ENCODE measurements at places on chromosomes 7 and 10.

DNA sequence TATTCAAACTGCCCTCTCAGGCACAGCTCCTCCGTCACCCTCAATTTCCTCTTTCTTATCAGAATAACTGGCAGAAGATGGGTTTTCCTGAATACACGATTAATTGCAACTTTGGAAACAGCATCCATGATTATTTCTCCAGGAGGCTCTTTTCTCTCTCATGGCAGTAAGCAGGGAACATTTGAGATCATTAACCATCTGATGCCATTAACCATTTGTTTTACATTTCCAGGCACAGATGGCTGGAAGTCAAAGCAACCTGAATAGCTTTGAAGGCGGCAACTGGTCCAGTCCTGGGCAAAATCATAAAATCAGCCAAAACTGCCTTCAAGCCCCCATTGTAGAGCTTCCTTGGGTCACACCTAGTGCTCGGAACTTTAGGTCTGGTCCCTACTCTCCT lies 289.5 kb upstream of the AOAH start:
- ATAC-seq: no peak

- ATAC-seq: no peak
Observed at GRCh38 chr10:76082956-76083355, 651.5 kb downstream of the LRMDA start.

DNA sequence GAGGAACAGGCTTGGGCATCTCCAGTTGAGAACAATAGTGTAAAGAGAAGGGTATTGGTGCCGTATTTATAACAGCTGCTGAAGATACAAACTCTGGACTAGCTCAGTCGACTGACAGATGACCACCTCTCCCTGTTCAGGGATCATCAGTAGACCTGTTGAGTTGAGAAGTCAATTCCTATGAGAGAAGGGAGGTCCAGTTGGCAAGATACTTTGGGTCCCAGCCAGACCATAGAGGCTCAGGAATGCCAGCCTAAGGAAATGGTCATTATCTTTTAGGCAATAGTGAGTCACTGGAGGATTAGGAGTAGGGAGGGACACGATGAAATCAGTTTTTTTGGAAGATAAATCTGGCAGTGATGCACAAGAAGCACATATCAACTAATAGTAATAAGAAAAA lies 202.9 kb downstream of the TRIL start:
- peak; percentile 35 for ATAC-seq

DNA sequence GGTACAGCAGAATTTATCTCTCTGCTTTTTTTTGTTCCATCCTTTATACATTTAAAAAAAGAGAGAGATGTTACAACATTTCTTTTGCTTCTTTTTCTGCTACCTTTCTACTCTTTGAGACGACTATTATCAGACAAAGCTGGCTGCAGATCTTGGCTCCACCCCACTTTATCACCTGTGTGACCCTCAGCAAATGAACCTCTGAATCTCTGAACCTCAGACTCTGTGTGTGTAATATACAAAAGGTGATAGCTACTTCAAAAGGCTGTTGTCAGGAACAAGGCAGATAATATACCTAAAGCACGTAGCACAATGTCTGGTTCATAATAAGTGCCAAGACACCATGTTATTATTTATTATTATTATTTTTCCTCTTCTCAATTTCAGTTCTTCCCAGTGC lies 32.6 kb upstream of the UBE2D1 start:
- ATAC-seq: no peak

- ATAC-seq: peak; percentile 15
Observed at GRCh38 chr7:1815051-1815481, 145.0 kb downstream of the ELFN1 start.

DNA sequence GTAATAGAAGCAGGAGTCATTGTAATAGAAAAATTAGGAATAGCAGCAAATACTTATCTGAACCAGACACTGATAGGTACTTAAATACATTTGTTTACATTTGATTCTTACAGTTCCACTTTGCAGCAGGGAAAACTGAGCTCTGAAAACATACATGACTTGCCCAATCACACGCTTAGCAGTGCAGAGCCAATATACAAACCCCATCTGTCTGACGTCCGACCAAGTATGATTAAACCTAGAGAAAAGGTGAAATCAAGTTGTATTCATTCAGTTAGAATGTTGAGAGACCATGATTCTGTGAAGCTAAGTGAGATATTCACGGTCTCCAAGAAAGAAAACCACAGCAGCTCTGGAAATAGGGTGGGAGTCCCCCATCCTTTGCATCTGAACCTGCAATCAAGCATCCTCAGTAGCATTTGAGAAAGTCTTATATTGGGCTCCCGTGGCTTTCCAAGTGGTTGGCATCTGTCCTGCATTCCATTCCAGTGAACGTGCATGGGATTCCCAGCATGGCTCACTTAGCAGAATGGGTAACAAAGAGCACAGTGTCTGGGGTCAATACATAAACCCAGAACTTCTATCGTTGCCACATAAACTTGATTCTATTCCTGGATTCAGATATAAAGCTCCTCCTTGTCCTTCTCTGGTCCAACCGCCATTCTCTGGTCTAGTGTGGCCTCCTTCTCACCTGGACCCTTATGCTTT lies 148.7 kb upstream of the RSU1 start:
- peak; percentile 88 for ATAC-seq

Measured in SK-N-SH treated with all-trans-retinoic acid at 6 μM for 48 hours (cell line).